Keratinocyte (primary cell): ENCODE measurements at places on chromosomes 12 and 14. TPM values are rescaled to one million over a fixed set of nuclear protein-coding genes. Genes with fewer than 3 reads are reported as not detected.

The GPR135 gene
- polyA plus RNA-seq, result 0.32 to 0.90 TPM (median 0.45 TPM) in 3 replicates

The ALX1 gene
- not detected in 3 replicates for polyA plus RNA-seq

The USP30 gene
- polyA plus RNA-seq, result 8.4 to 11.3 TPM (median 10.0 TPM) in 3 replicates

DNA sequence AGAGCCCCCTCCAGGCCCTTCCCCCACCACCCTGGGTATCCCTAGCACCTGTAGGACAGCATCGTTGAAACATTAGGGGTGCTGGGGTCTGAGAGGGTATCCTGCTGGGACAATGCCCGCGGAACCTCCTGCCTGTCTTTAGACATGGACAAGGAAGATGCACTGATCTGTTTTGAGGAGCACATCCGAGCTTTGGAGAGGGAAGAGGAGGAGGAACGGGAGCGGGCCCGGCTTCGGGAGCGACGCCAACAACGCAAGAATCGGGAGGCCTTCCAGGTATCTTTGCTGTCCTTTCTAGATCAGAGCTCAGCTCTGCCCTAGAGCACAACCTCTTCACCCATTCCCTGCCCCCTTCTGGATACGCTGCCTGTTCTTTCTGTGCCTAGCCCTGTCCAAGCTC is 13.2 kb downstream of the PRPF40B start:
- peaks cover under 1% of the 10 kb centered on the region for H3K4me1 ChIP-seq
- peaks cover 37% of the 10 kb centered on the region for H3K36me3 ChIP-seq
- H3K27me3 ChIP-seq, result no peaks in the 10 kb centered on the region

The COX8C gene
- not detected in 3 replicates for polyA plus RNA-seq

GRCh38 chr12:109737126-109737525 is 23.5 kb downstream of the FAM222A start:
- H3K4me1 ChIP-seq, result no peaks in the 10 kb centered on the region
- no peak overlapping the region for H3K4me3 ChIP-seq
- no peak for DNase-seq
- no peaks in the 10 kb centered on the region for H3K27me3 ChIP-seq

The GSC gene
- polyA plus RNA-seq, result not detected in 3 replicates

- no peak for DNase-seq
- H3K27me3 ChIP-seq, result peaks cover 5% of the 10 kb centered on the region
- no peaks in the 10 kb centered on the region for H3K36me3 ChIP-seq
- no peaks in the 10 kb centered on the region for H3K4me1 ChIP-seq
- no peak overlapping the region for H3K4me3 ChIP-seq
- H3K27ac ChIP-seq, result no peak overlapping the region
Observed at GRCh38 chr12:132475304-132476037, 14.5 kb upstream of the FBRSL1 start.

GRCh38 chr14:105021656-105022275 is 883 bp upstream of the CDCA4 start:
- no peaks in the 10 kb centered on the region for H3K27me3 ChIP-seq
- no peak for DNase-seq
- peaks cover 13% of the 10 kb centered on the region for H3K36me3 ChIP-seq
- peaks cover 71% of the 10 kb centered on the region for H3K4me1 ChIP-seq

DNA sequence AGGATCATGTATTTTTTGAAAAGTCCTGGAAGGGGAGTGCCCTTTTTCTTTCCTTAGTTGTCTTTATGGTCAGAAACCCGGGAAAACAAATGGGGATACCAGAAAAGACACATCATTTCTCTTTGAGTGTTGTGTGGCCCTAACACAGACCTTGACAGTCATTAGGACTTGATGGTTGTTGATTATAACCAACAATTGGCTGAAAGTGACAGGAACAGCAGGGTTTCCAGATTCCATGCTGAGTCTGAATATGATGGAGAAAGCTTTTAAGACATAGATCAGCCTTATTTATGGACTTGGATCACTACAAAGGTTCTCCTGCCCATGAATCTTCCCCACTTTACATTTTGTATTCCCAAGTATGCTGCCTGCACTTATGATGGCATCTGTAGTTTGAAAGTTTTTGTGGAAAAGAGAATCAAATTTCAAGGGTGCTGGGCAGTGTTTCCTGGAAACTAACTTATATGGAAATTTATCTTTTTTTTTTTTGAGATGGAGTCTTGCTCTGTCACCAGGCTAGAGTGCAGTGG is 30.4 kb downstream of the POLR3B start:
- H3K27me3 ChIP-seq, result no peaks in the 10 kb centered on the region
- no peaks in the 10 kb centered on the region for H3K4me1 ChIP-seq

The KRT2 gene
- 0.03 to 0.69 TPM (median 0.48 TPM) in 3 replicates for polyA plus RNA-seq

DNA sequence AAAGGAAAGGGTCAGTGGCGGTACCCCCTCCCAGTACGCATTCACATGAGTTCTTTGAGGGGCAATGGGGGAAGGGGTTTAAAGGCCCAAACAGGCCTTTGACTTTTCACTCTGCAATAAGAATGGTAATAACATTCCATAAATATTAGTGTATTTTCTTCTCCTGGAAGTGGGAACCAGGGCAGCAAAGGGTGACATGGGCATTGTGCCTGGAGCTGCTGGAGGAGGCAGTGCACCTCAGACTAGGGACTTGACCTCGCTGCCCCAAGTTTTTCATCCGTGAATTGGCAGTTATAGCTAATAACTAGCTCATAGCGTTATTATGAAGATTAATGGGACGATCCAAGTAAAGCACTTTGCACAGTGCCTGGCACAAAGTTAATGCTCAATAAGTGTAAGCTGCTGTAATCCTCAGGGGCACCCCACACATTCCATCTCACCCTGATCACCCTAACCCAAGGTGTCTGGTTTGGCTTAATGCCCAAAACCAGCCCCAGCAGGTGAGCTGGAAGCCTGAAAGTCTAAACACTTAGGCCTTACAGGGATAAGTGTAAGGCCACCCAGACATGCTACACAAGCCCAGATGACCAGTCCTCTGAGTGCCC is 2.8 kb upstream of the KCNH3 start:
- peaks cover 32% of the 10 kb centered on the region for H3K27me3 ChIP-seq
- H3K36me3 ChIP-seq, result no peaks in the 10 kb centered on the region
- no peak for DNase-seq
- no peak overlapping the region for H3K4me3 ChIP-seq
- H3K27ac ChIP-seq, result no peak overlapping the region

The C12orf54 gene
- polyA plus RNA-seq, result 3.3 to 5.3 TPM (median 4.3 TPM) in 3 replicates

The ZDHHC22 gene
- not detected in 3 replicates for polyA plus RNA-seq

The RNFT2 gene
- polyA plus RNA-seq, result 0.61 to 0.96 TPM (median 0.95 TPM) in 3 replicates
